ENCODE measurements at places on chromosomes 13 and 19.

GRCh38 chr19:47099576-47100050 lies 14.0 kb downstream of the ZC3H4 start:
- DNase-seq, result no peak

GRCh38 chr19:46303691-46304397 lies 7.0 kb downstream of the HIF3A start:
- no peak for DNase-seq

- DNase-seq, result no peak
Measured at GRCh38 chr19:16892436-16892835, 3.6 kb downstream of the F2RL3 start.

GRCh38 chr13:33994198-33994597 lies 176.2 kb downstream of the RFC3 start:
- DNase-seq, result no peak

GRCh38 chr19:6048348-6048747 lies 62.0 kb downstream of the RFX2 start:
- DNase-seq, result no peak

- no peak for DNase-seq
Measured at GRCh38 chr13:98927951-98928927, 49.6 kb downstream of the DOCK9 start.

DNA sequence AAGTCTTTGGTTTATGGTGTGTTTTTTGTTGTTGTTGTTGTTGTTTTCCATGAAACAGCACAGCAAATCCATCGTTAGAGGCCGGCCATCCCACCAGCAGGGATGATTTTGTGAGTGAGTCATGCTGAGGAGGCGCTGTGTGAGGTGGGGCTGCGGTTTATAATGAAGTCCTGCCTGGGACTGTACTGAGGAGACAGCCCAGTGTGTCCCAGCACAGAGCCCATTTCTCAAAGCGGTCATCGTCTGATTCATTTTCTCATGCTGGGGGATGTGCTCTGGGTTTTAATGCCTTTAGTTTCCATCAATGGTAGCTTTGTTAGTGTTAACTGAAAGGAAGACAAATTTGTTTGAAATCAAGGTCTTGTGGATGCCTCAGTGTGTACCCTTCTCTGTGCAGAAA lies 129.3 kb upstream of the SERP2 start:
- no peak for DNase-seq

- no peak for DNase-seq
Measured at GRCh38 chr13:48176781-48177180, 56.2 kb upstream of the ITM2B start.

DNA sequence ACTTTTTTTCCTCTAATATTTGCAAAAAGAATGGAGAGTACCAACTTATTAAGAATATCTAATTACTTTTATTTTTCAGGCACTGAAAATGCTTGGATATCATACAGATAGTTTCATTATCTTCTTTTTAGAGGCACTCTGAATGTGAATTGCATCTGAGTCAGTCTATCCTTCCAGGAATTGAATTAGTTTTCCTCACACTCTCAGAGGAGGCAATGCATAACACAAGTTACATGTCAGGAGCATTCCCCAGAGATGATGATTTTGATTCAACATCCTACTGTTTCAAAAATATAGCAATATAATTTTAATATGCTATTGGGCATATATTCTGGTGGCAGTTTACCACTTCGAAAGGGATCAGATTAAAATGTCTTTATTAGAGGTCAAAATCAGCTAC lies 1315.4 kb downstream of the PCDH9 start:
- no peak for DNase-seq

DNA sequence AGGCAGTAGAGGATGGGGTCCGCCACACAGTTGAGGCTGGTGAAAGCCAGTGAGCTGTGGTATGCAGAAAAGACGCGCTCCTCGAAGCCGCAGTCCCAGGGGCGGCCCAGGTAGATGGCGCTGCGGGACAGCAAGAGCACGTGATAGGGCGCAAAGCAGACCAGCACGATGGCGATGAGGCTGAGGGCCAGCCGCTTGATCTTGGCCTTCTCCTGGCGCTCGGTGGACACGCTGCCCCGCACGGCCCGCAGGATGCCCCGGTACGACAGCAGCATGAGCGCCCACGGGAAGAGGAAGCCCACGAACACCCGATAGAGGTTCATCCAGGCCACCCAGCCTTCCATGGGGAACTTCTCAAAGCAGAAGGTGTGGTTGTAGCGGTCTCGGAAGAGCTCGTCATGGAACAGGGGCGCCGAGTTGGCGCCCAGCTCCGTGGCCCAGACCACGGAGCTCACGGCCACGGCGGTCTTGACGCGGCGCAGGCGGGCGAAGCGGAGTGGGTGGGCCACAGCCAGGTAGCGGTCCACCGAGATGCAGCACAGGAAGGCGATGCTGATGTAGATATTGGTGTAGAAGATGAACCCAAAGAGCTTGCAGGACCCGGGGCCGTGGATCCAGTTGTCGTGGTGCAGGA lies 6.5 kb upstream of the OPA3 start:
- DNase-seq, result no peak

DNA sequence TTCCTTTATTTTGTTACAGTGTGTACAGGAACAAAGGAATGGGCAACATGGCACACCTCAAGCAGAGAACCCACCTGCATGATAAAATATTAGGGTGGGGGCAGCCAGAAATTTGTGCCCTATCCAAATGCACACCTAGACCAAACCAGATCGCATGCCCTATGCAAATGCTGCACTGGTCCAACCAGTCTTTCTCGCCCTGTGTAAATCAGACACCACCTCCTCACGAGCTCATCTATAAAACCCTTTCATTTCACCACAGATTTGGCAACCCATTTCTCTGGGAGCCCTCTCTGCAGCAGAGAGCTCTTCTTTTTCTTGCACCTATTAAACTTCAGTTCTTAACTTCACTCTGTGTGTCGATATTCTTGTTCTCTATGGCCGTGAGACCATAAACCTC lies 1559.2 kb downstream of the SLITRK1 start:
- DNase-seq, result no peak

GRCh38 chr19:23527797-23528196 lies 132.5 kb upstream of the ZNF91 start:
- no peak for DNase-seq

DNA sequence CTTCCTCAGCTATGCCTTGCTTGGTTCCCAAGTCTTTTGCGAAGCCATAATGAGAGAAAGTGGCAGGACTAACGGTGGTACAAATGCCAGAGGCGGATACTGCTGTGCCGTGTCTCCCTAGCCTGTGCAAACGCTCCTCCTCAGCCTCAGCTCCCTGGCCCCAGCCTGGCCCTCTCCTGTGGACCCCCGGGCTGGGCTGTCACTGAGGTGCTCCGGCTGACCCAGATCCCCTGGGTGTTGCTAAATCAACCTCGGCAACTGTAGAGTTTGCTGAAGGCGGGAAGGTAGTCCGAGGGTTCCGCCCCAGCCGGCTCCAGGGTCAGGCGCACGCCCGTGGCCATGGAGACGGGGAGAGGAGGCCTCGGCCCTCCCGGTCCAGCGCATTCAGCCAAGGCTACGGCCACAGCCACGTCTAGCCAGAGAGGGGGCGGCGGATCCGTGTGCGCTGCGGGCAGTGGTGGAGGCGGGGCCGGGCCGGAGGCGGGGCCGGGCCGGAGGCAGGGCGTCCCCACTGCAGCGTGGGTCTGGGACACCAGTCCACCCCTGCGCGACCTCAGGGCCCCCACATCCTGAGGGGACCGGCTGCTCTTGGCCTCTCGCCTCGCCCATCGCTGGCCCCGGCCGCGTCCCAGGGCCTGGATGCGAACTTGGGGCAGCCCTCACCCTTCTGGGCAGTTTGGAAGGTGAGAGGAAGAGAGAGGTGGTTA lies 16.4 kb upstream of the ZNF492 start:
- DNase-seq, result no peak

DNA sequence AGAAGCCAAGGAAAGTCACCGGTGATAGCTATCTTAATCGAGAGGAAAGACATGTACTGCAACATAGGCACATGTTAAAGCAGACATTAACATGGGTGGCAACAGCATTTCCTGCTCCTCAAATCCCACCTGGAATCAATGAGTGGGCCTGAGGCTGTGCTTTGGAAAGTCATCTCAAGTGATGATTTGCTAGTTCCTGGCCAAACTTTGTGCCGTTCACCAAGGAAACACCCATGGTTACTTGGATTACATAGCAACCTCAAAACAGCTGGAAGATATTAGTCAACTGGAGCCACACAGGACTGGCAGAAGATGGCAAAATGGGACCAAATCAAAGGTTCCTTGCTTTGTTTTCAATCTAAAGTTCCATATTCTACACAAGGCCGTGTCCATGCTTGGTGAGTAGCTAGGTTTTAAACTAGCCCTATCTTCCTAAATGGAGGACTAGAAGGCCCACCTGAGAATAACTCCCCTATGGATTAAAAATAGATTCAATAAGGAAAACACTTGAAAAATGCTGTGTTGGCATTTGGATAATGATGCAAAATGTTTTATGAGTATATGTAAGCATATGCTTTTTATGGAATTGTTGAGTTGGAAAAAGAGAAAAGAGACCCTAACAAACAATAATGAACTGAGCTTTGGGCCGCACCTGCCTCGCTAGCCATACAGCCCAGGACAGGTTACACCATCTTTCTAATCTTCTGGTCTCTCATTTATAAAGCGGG lies 144.5 kb downstream of the RGCC start:
- no peak for DNase-seq

DNA sequence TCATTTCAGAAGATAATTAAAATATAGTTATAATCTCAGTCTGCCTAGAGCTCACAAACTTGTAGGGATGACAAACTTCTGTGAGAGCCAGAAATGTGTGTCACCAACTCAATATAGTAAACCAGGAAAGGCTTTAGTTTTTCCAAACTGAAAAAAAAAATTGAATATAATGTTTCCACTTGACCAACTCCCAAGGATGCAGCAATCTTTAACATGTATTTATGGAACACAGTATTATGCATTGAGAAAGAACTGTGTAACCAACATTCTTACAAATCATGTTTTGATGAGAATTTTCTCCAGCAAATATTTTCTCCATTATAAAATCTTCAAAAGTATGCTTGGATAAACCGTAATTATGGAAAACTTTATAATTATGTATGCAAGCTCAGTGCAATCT lies 50.1 kb upstream of the KLF12 start:
- DNase-seq, result no peak

GRCh38 chr13:106612688-106613087 lies 44.8 kb upstream of the ARGLU1 start:
- DNase-seq, result no peak

DNA sequence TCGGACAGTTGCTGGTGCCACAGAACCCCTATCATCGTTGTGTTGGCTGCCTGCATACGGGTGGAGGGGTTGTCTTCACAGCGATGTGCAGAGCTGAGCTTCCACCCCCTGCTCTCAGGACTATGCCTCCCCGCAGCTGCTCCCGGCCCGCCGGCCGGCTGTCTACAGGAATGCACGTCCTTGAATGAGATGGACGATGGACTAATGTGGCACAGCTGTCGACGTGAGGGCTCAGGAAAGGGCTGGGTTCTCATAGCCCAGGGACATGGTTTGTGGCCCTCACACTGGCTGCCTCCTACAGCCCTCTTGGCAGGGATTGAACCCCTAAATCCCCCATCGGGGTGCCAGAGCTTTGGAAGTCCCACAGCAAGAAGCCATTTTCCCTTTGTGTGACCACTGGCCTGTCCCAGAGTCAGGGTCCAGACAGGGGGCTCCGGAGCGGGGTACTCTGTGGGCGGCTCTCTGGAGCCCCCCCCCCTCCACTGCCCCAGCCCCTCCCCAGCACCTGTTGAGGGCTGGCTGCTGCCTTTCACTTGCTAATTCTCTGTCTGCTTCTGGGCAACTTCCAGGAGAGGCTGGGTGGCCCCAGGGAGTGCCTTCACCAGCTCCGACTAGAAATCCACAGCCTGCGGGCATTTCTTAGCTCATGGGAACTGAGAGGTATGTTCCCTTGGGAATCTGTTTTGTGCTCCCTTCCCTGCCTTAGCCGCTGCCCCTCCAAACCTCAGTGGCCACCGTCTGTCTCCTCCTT lies 40.2 kb downstream of the TSSK6 start:
- no peak for DNase-seq

DNA sequence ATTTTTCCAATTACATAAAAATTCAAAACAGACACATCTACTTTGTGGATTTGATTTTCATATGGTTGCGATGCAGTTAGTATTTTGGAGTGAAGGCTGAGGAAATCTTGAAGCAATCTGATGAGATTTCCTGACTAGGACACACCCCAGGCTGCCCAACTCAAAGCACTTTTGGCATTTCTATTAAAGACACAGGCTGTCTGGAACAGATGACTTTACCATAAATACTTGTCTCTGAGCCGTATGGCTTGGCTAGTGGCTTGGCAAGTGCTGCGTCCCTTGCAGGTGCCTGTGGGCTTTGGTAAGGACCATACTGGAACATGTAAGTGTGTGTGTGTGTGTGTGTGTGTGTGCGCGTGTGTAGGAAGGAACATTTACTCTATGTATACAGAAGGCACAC lies 218.8 kb downstream of the FGF9 start:
- no peak for DNase-seq

DNA sequence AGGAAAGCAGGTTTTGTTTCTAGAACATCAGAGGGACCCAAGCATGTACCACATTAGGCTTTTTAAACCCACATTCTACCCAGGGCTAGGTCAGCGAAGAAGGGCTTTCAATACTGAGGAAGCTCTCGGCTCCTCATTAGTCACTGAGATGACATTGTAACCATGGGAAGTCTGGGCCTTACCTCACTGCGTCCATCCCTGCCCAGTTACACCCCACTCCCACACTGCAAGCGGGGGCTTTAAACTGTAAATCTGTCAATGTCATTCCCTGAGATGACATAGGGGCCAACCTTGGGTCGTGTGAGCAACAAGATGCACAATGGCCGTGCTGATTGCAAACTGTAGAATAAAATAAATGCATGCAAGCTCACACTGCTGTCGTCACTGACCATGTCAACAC lies 21.7 kb upstream of the TFDP1 start:
- DNase-seq, result no peak

All from activated CD4-positive, alpha-beta T cell treated with anti-CD3 and anti-CD28 coated beads for 1 hour (primary cell).